ENCODE measurements at places on chromosomes 13 and 19.

GRCh38 chr13:36858290-36858689, 39.3 kb downstream of the RFXAP start:
- no peak for DNase-seq

DNA sequence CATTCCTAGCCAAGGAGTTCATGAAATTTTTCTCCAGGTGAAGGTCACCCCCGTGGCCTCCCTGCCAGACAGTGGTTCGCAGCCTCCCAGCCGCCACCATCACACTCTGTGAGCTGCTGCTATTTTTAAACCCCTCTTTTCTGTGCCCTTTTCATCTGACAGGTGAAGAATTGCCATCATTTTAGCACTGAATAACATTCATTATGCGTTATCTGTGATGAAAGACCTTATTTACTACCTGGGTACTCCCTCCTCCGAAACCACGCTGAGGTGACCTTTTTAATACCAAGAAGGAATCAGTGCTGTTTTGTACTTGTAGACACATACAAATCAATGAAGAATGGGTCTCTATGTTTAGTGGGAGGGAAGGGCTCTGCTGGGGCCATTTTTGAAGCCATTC, 148.9 kb upstream of the GPR12 start:
- DNase-seq: no peak

GRCh38 chr13:61255040-61255796, 160.4 kb downstream of the PCDH20 start:
- no peak for DNase-seq

GRCh38 chr13:28037399-28037798, 48.9 kb upstream of the URAD start:
- DNase-seq: no peak

DNA sequence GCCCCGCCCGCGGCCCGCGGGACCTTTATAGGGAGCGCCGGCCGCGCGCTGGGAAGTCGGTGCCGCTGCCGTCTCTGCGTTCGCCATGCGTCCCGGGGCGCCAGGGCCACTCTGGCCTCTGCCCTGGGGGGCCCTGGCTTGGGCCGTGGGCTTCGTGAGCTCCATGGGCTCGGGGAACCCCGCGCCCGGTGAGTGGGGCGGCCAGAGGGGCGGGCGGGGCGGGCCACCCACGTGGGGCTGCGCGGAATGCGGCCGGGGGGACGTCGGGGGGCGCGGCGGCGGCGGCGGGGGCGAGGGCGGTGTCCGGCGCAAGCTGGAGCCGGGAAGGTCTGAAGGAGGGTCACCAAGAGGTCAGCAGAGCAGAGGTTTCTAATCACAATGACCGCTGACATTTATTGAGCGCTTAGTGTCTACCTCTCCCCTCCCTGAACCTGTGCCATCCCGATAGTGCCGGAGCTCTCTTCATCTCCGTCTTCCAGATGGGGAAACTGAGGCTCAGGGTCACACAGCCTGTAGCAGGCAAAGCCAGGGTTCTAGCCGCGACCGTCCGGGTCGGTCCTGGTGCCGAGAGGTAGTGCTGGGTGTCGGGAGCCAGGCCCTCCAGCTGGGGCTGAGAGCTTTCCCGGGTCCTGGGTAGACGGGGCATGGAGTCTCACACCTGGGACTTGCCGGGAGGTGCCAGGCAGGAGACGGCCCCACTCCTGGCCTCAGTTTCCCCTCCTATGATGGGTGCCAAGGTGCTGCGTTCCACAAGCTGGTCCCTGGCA, at the start of gene FSTL3:
TSS of gene FSTL3 (plus strand) at position 54 of the 767 bp plus-strand sequence. CDS start at position 86, 32 bp downstream.
- no peak for DNase-seq

DNA sequence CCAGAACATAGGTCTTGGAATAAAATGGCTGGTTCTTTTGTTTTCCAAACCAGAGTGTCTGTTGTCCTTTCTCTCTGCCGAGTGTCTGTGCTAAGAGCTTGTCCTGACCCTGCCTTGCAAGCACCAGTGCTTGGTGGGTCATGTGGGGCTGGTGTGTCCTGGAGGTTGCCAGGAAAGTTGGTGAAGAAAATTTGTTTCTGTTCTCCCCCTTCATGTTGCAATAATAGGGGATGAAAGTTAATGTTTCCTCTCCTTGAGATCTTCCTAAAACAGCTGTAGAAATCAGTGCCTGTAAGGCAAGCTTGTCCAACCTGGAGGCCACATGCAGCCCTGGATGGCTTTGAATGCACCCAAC, 2.7 kb downstream of the HAMP start:
- no peak for DNase-seq

GRCh38 chr19:51098365-51099046, 9.7 kb downstream of the CTU1 start:
- peak; percentile 28 for DNase-seq

DNA sequence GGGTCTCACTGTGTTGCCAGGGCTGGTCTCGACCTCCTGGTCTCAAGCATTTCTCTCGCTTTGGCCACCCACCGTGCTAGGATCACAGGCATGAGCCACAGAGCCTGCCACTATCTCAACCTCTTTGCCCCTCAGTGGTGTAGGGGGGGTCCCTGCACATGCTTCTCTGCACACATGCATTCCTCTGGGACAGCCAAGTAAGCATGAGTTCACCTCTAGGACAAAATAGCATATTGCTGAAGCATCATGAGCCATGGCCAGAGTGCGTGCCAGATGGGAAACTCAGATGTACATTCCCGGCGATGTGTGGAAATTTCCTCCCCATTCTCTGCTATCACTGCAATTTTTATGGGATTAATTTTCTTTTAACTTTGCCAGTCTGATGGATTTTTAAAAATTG, 23.1 kb downstream of the CHAF1A start:
- no peak for DNase-seq

GRCh38 chr19:12230751-12231733, 63.6 kb downstream of the ZNF44 start:
- DNase-seq: no peak

GRCh38 chr13:112764864-112765561, 75.2 kb downstream of the ATP11A start:
- DNase-seq: no peak

DNA sequence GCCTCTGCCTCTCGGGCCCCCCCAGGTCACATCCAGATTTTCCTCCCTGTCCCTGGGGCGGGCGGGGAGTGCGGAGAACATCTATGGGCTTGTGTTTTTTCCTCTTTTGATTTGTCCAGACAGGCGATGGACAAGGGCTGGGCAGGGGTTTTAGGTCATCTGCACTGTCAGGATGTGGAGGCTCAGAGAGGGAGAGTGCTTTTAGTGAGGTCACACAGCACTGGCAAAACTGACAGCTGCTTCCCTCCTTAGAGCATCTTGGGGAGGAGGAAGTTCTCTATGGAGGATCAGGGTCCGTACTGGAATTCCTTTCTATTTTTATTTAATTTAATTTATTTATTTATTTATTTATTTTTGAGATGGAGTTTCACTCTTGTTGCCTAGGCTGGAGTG, 38.9 kb downstream of the NFIC start:
- no peak for DNase-seq

DNA sequence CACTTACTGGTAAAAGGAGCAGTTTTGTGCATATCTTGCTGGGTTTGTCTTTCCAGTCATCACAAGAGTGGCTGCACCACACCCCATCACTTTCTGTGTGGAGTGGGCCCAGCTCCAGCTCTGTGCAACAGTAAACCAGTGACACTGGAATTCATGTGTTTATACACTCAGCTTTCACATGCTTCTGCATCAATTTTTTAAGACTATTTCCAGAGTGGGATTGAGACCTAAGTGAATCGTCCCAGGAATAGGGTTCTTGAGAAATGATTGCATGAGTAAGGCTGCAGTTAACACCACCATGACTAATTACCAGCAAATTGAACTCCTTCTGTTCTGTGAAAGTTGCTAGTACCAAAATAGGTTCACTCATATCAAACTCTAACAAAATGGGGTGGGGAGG, 5.3 kb upstream of the CFAP97D2 start:
- DNase-seq: no peak

- DNase-seq: no peak
These were observed 10.4 kb downstream of the ZNF93 start for GRCh38 chr19:19911150-19911549.

DNA sequence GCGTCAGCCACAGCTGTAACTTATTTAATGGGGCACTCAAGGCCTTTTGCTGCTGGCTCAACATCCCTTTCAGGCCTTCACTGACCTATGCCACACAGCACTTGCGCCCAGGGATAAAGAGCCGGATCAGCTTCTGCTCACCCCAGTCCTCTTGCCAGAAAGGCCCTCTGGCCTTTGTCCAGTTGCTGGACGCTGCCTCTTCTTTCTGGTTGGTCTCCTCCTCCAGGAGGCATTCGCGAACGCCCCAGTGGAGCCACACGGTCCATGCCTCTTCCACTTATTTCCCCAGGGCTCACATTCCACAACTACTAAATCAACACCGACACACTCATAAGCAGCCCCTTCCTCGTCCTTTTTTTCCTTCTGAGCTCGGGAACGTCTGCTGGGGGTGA, 3.7 kb upstream of the ZNF329 start:
- no peak for DNase-seq

DNA sequence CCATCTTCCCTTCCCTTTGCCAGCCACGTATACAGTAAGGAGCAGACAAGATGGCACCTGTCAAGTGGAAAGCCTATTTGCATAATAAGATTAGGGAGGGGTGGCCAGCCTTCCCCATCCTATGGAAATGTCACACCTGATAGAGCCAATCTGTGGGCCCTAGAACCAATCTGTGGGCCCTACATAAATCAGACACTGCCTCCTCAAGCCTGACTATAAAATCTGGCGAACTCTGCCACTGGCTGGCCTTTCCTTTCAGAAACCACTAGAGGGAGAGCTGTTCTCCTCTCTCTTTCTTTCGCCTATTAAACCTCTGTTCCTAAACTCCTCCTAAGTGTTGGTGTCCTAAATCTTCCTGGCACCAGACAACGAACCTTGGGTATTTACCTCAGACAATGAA, 231.5 kb upstream of the KLHL1 start:
- DNase-seq: no peak

- DNase-seq: no peak
These were observed 2.9 kb upstream of the PCDH8 start for GRCh38 chr13:52851137-52851962.

DNA sequence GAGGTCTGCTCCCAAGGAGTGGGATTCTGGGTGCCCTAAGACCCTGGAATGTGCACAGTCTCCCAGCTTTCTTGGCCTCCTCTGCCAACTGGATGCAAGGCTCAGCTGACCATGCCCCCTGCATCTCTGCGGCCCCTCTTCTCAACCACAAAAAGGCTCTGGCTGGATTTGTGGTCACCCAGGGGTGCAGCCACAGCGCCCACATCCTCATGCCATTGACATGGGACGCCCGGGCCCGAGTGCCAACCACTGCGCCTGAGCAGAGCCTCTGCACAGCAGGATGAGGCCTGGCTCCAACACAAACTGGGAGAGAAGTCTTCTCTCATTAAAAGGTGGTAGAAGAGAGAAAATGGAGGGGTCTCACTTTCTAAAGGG, 103.5 kb downstream of the FOXO1 start:
- no peak for DNase-seq

GRCh38 chr13:44266305-44266704, 107.3 kb upstream of the SERP2 start:
- no peak for DNase-seq

GRCh38 chr19:42114412-42114811, 17.8 kb downstream of the POU2F2 start:
- DNase-seq: no peak

- no peak for DNase-seq
These were observed 337.3 kb upstream of the DACH1 start for GRCh38 chr13:72204291-72204690.

GRCh38 chr19:19074196-19074882, 10.5 kb downstream of the SLC25A42 start:
- DNase-seq: no peak

- no peak for DNase-seq
These were observed 615 bp upstream of the ZNF135 start for GRCh38 chr19:58058467-58058866.

DNA sequence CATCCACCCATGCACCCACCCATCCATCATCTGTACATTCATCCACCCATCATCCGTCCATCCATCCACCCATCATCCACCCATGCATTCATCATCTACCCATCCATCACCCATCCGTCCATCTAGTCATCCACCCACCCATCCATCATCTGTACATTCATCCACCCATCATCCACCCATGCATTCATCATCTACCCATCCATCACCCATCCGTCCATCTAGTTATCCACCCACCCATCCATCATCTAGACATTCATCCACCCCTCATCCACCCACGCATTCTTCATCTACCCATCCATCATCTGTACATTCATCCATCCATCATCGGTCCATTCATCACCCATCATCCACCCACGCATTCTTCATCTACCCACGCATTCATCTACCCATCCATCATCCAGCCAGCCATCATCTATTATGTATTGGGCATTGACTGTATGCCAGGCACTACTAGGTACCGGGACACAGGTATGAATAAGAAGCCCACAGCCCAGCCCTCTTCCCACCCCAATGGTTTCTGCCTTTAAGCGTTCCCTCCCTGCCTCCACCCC, 16.7 kb upstream of the GALP start:
- DNase-seq: no peak

DNA sequence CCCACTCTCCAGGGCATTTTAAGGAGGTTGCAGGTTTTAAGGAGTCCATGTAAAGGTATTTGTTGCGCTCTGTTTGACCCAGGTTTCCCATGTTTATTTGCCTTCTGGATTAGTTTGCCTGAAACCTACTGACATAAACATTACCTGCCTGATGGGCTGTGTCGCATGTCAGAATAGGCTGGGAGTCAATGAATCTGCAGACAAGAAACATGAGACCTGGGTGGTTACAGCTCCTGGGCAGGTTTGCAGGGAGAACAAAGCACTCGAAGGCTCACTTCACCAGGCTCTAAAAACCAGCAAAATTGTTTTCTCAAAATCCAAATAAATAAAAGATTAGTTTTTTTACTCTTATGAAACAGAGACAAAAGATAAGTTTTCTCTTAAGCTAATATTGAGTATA, 114.4 kb upstream of the SERTM1 start:
- DNase-seq: no peak

DNA sequence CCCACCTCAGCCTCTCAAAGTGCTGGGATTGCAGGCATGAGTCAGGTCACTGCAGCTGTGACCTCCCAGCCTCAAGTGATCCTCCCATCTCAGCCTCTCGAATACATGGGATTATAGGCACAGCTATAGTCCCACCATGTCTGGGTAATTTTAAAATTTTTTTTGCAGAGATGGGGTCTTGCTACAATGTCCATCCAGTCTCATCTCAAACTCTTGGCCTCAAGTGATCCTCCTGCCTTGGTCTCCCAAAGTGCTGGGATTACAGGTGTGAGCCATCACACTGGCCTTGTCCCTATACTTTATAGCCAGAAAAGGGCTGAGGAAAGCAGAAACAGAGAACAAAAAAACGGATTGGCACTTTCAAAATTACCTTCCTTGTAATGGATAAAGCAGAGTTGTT, 4.8 kb upstream of the FBXO27 start:
- no peak for DNase-seq

DNA sequence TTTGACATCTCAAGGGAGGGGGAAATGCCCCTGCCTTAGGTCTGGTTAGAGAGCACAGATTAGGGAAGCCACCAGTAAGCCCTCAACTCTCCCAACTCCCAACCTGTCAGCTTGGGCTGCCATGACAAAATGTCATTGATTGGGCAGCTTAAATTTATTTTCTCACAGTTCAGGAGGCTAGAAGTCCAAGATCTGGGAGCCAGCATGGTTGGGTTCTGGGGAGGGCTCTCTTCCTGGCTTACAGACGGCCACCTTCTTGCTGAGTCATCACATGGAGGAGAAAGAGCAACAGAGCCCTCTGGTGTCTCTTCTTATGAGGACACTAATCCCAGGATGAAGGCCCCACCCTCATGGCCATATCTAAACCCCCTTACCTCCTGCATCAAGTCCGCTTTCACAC, 24.2 kb downstream of the C19orf12 start:
- DNase-seq: peak; percentile 38

GRCh38 chr13:41145136-41145908, 12.7 kb upstream of the KBTBD6 start:
- no peak for DNase-seq

- DNase-seq: no peak
These were observed 460.3 kb upstream of the KLHL1 start for GRCh38 chr13:70568571-70568970.

Measured in stimulated activated CD4-positive, alpha-beta T cell treated with anti-CD3 and anti-CD28 coated beads, Interleukin-4, amount 100 ng/mL, for 1 hour (primary cell).